Suppressor macrophage (primary cell): ENCODE measurements at places on chromosomes 16 and 17.

DNA sequence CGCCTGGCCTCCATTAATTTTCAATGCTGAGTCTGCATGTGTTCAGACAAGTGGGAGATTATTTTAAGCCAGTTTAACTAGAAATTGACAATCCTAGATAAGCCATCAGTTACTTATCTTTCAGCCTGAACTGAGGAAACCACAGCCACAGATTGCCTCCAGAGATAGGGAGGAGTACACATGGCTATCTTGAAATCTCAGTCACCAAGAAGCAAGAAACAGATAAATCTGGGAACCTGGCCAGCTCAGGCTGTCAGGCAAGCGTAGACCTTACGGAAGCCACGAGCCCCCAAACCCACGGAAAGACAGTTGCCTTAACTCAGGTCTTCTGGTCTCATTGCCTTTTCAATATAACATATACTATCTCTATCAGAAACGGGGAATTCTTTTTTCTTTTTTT lies 2.0 kb upstream of the GLG1 start:
- DNase-seq = no peak

- peak; percentile 53 for DNase-seq
Measured at GRCh38 chr16:2339521-2340484, 725 bp downstream of the ABCA3 start.

DNA sequence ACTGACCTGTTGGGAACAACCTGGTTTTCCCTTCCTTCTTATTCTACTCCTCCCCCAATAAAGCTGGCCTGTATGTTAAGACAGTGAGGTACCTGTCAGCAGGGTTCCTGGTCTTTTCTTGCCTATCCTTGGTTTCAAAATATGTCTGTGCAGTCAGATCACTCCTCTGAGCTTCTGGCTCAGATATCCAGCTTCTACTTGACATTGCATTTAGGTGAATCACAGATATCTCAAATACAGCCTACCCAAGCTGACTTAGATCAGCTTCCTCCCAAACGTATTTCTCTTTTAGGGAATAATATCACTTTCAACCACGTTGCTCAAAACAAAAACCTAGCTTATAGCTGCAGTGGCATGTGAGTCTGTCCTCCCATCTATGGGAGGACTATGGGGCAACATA lies 48.7 kb downstream of the TEX14 start:
- DNase-seq = no peak

- peak; percentile 91 for DNase-seq
Measured at GRCh38 chr17:42679492-42680330, 1.9 kb downstream of the CCR10 start.

- no peak for DNase-seq
Measured at GRCh38 chr16:30063278-30063892, 2.2 kb upstream of the ALDOA start.

- DNase-seq = no peak
Measured at GRCh38 chr17:50206604-50207293, 5.3 kb upstream of the COL1A1 start.

DNA sequence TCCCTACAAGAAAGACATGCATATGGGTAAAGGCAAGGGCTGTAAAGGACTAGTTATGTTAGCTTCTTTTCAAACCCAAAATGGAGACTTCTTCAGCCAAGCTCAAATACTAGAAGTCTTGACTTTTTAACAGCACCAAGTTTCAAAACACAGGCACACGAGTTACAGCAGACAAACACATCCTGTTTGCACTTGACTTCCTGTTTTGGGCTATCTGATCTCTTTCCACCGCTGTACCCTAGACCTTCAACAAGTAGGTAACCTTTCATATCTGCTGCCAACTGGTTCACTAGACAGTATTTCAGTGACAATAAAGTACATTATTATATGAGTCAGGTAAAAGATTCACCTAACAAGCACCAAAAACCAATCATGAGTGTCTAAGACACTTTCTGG lies 12.3 kb downstream of the RFFL start:
- peak; percentile 85 for DNase-seq

DNA sequence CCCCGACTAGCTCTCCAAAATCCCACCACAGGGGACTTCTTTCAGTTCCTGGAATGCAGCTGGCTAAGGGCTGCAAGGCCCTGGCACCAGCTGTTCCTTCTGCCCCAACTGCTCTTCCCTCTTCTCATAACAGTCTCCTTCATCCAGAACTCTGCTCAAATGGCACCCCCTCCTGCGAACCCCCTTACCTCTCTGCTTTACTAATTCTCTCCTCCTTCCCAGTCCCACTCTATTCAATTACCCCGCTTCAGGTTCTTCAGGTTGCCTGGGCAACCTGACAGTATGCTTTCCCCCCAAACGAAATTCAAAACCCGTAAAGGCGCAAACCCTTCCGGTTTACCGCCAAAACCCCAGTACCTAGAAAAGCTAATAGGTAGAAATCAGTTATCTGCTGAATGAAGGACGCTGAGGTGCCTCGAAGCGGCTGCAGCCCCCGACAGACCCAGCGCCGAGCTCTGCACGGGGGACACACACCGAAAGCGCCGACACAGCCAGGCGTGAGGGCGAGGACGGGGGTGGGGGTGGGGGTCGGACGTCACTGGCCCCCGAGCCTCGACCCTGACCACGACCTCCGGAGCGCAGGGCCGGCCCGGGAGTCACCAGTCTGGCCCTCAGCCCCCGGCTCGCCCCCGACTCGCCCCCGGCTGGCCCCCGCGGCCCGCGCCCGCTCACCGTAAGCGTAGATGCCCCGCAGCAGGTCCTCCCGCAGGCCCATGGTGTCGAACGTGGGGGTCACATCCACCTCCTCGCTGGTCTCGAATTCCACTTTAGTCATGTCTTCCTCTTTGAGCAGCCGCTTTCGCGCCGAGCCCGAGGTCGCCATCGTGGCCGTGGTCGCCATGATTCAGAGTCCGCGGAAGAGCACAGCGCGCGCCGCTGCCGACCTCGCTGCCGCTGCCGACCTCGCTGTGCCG lies 550 bp downstream of the EIF4A3 start:
- DNase-seq = peak; percentile 58
